ENCODE measurements at places on chromosomes 2 and 18.

DNA sequence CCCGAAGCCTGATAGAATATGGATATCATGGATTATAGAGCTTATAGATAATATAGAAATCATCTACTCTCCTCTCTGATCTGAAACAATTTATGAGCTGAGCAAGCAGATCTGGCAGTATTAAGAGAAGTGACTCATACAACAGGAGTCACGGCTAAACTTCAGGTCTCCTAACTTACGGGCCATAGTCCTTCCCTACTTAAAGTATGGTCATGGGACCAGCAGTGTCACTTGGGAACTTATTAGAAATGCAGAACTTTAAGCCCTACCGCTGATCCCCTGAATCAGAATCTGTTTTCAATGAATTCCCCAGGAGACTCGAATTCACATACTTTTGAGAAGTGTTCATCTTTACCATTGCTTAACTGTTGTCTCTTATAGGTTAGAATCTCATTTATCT, 195.7 kb upstream of the FANCL start:
- no peak for DNase-seq

GRCh38 chr2:221655300-221655699, 83.2 kb upstream of the EPHA4 start:
- no peak for DNase-seq

- DNase-seq = no peak
Measured at GRCh38 chr18:51278045-51278649, 80.7 kb upstream of the MEX3C start.

DNA sequence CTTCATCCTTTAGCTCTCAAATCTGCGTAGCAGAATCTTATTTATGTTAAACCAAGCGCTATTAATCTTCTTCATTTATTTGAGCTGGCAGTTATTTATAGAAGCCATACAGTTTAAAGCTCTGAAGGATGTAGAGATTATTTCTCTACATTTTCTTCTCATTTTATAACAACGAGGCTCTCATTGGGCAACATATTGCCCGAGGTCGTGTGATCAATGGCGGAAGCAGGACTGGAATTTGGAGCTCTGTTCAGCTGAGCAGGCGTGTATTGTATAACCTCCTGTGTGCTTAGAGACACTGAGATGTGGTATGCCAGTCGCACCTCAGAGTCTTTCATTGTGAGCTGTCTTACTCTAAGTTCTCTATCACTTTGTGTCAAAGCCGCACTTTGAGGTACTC, 17.5 kb upstream of the DRC1 start:
- no peak for DNase-seq

DNA sequence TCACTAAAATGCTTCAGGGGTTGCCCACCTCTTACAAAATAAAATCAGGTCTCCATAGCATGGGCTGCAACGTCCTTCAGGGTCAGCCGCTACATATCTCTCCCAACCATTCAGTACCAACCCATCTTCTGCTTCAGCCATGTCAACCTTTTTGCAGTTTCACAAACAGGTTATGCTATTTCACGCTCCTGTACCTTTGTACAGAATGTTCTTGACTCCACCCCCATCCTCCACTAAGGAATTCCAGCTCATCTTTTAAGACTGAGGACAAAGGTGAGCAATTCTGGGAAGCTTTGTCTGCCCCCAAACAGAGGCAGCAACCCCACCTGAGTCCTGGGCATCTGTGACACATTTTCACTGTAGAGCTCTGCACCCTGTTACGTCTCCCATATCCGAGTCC, 8.8 kb upstream of the EVA1A start:
- DNase-seq = no peak

GRCh38 chr2:23480957-23481797, 96.2 kb downstream of the KLHL29 start:
- no peak for DNase-seq

- no peak for DNase-seq
Measured at GRCh38 chr2:211434773-211435172, 878.4 kb downstream of the CPS1 start.

GRCh38 chr2:143933946-143934569, 585.9 kb downstream of the ZEB2 start:
- no peak for DNase-seq

DNA sequence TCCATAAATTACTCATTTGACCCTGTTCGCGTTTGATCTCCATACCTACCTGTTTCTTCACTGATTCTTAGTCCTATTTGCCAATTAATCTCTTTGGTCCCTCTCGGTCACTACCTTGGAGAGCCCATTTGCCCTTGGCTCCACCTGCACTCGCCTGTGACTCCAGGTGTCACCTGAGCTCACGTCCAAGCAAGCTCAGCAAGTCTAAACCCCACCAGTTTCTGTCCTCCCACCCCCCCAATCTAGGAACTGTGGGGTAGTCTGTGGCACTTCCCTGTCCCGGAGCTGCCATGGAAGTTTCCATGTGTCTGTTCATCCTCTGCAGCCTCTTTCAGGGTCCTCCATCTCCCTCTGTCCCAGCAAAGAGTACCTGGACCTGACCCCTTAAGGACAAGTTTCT, 68.1 kb upstream of the BCL2L11 start:
- no peak for DNase-seq

DNA sequence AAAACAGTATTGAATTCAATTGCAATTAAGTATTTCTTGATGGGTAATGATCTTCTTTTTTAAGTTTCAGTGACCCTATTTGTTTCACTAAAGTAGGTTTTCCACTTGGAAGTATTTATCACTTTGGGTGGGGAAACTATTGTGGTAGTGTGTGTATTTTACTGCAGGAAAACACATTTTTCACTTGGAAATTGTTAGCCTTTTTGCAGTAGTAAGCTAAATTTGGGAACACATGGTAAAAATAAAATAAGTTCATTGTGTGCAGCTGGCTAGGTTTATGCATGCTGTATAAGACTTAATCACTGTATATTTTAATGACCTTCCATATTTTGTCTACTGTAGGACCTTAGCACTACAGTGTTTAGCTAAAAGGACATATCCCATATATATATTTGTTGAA, 28.5 kb upstream of the RTTN start:
- no peak for DNase-seq

GRCh38 chr2:174788291-174788929, 24.1 kb upstream of the CHRNA1 start:
- DNase-seq = peak; percentile 18

DNA sequence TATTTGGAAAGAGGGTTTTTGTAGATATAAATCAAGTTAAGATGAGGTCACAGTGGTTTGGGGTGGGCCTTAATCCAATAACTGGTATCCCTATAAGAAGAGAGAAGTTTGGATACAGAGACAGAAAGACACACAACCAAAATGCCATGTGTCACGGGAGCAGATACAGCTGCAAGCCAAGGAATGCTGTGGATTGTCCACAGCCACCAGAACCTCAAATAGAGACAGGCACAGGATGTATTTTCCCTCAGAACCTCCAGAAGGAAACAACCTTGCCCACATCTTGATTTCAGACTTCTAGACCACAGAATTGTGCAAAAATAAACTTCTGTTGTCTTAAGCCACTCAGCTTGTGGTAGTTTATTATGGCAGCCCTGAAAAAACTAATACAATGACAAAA, 105.5 kb downstream of the GCA start:
- no peak for DNase-seq
